Neural crest cell (in vitro differentiated cells): ENCODE measurements at places on chromosomes 3 and 15.

DNA sequence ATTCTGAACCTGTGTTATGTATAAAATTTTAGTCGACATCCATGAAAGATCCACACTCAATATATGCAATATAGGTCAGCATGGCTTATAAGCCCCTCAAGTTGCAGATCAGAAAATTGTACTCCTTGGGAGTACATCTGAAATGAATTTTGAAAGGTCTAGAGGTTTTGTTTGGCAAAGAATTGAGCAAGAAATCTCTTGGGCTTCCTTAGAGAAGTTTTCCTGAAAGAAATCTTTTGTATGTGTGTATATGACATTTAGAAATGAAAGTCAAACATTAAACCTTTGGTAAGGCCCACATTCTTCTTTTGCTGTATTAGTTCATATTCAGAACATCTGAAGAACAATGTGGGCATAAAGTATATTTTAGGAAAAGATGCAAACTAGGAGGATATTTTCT is 1006.6 kb downstream of the NAALADL2 start:
- DNase-seq: no peak

DNA sequence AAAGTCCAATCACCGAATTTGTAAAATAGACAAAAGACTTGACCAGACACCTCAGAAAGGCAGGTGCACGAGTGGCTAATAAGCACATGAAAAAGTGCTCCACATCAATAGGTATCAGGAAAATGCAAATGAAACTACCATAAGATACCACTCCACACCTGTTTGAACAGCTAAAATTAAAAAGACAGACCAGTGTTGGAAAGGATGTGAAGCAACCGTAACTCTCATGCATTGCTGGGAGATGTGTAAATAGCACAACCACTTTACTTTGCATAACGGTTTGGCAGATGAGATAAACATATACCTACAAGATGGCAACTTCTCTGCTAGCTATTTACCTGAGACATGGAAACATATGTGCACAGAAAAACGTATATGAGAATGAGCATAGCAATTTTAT is 56.9 kb downstream of the CADPS start:
- no peak for DNase-seq

GRCh38 chr15:29765234-29765841 is 56.9 kb downstream of the TJP1 start:
- DNase-seq: no peak

DNA sequence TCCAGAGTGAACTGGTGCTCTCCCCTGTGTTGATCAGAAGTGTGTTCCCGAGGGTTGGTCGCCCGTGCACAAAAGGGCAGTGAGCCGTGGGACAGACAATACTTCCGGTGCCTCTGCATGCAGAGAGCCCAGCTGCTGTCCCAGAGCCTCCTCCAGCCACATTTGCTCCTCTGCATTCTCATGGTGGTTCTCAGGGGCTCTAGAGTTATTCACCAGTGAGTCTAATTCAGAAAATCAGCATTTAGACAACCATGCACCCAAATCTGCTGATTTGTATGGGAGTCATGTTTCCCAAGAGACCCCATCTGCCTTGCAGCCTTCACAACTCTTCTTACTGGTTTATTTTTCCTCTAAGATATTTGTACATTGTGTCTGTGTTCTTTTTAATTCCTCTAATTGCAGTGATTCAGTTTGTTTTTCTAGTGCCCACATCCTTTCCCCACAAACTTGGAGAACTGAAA is 107.0 kb upstream of the SPRED1 start:
- no peak for DNase-seq

GRCh38 chr15:26084771-26085170 is 221.6 kb upstream of the ATP10A start:
- no peak for DNase-seq

GRCh38 chr15:60255390-60255789 is 142.4 kb downstream of the ANXA2 start:
- no peak for DNase-seq

- DNase-seq: peak; percentile 61
Measured at GRCh38 chr3:2303566-2303965, 204.9 kb downstream of the CNTN4 start.

- no peak for DNase-seq
Measured at GRCh38 chr15:55108448-55108847, 88.3 kb downstream of the RSL24D1 start.

GRCh38 chr3:186182850-186183249 is 74.0 kb upstream of the ETV5 start:
- no peak for DNase-seq

- no peak for DNase-seq
Measured at GRCh38 chr3:133412183-133413132, 12.6 kb downstream of the BFSP2 start.

GRCh38 chr3:183287301-183287971 is 34.4 kb downstream of the B3GNT5 start:
- DNase-seq: no peak

DNA sequence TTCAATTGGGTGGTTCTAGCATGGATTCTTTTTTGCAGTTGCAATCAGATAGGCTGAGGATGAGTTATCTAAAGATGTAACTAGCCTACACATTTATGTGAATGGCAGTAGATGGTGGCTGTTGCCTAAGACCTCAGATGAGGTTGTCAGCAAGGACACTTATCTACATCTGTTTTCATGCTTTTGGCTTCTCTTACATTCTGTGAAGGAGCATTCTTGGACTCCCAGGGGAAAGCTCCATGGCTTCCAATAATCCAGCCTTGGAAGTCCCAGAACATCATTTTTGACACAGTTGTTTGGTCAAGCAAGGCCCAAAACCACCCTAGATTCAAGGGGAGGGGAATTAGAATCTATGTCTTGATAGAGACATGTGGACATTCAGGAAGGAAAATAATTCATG is 332.2 kb upstream of the RBMS3 start:
- no peak for DNase-seq

DNA sequence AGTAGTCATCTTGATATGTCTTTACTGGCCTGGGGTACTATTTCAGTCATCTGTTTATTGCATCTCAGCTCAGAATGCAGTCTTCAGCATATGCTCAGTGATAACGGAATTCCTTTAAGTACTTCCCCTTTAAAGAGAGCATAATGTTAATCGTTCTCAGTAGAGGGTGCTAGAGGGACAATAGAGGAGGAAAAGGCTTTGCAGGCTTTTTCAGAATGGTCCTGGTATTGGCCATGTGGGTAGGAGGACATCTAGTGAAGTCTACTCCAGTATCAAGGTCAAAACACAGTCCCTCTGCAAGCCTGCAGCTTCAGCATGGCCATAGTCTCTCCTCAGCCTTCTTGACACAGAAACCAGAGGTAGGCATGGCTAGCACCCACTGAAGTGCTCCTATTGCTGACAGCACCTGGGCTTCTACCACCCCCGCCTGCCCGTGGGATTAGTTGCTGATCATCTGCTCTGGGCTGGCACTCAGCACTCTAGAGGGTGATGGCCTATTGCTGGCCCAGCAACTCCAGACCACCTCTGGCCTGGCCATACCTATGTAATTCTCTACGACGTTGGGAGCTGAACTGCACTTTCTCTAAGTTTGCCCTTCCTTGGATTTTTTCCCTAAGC is 65.4 kb downstream of the KCNH8 start:
- no peak for DNase-seq

- DNase-seq: peak; percentile 73
Measured at GRCh38 chr15:77753281-77753873, 120.7 kb upstream of the LINGO1 start.

DNA sequence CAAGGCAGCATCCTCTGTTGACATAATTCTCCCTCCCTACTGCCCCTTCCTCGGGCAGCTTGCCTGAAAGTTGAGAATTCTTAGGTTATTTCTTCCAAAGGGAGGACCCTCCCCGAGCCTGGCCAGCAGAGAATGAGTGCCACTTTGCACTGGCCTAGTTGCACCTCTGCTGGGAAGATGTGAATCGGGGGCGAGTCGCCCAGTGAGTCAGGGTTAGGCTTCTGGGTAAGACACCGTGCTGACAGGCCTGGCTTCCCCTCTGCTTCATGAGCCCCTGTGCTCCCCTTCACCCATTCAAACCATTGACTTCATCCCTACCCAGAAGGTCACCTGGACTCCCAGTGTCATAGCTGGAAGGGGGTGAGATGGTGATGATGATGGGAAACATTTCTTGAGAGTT is 82.3 kb downstream of the AAGAB start:
- DNase-seq: no peak

DNA sequence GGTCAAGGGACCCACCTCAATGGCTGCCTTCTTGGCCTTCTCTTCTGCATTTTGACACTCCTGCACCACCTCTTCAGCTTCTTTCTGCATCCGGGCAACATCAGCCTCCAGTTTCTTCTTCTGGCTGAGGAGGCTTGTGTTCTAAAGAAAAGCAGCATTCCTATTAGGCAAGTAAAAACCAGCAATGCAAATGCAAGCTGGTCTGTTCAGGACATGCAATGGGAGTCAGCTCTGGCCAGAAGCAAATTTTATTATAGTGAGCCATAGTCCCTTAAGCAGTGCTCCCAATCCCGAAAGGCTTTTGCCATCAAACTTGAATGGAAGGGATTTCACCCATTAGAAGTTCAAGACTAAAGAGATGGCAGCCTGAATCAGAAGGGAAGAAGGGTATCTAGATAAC is 97.7 kb downstream of the HHLA2 start:
- no peak for DNase-seq

- DNase-seq: no peak
Measured at GRCh38 chr3:27666272-27666671, 55.9 kb downstream of the EOMES start.

- no peak for DNase-seq
Measured at GRCh38 chr3:170679190-170679589, 93.3 kb upstream of the SLC7A14 start.

DNA sequence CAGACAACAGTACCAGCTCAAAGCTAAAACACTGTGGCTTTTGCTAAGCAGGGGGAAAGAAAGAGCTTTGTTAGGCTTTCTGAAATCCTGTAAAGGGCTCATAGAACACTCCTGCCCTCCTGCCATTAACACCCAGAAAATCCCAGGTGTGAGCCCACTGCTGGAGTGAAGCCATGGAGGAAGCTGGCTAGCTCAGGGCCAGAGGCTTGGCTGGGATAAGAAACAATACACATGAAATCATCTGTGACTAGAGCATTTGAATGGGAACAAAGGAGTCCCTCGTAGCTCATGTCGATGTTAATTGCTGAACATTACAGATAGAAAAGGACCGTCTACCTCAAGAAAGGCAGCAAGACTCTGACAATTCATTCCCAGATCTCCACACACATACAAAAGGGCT is 23.5 kb downstream of the RUVBL1 start:
- no peak for DNase-seq

GRCh38 chr3:32216172-32216783 is 22.2 kb upstream of the CMTM8 start:
- DNase-seq: no peak

DNA sequence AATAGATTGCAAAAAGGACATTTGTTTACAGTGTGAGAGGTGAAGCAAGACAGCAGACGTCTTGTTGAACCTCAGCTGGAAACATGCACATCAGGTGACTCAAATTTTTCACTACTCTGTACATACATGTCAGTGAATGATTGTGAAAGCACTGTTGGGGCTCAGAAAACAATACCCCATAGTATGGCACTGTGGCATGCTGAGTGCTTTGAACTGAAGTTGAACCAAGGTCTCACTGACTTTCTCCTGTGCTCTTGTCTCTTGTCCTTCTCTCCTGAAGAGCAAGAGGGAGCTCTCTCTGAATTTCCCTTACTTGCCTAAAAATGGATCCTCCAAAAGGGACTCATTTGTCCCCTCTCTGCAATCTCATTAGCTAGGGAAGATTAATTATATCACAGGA is 24.5 kb upstream of the NEDD4 start:
- no peak for DNase-seq

DNA sequence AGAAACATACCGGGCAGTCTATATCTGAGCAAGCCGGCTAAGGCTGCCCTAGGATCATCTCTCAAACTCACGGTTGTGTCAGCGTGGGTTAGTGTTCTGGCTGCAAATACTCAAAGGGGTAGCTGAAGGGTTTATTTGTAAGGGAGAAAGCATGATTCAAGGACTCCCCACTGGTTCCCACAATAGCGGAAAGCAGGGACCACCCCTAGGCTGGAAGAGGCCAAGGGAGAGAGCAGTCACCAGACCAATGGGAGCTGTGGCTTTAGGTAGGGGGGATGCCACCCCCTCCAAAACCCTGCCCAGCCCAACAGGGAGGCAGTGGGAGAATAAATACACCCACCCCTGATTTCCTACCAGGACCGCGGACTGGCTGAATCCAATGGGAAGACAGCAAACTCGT is 7.3 kb upstream of the LMCD1 start:
- no peak for DNase-seq

GRCh38 chr15:49115062-49115461 is 40.3 kb downstream of the COPS2 start:
- DNase-seq: no peak

DNA sequence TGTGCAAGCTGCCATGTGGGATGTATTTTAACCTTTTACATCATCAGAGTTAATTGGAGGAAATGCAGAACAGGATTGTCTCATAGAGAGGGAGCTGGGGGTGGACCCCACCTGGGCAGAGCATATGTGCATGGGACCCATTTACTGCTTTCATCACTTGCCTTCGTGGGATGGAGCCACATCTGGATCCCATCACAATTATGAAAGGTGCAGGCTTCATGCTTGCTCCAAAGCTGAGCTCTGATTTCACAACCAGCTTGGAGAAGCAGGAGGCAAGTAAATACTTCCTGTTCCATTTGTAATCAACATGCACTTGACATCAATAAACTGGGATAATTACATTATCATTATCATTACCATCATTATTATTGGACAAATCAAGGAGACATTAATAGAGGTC is 161.9 kb downstream of the ALDH1A2 start:
- DNase-seq: no peak

DNA sequence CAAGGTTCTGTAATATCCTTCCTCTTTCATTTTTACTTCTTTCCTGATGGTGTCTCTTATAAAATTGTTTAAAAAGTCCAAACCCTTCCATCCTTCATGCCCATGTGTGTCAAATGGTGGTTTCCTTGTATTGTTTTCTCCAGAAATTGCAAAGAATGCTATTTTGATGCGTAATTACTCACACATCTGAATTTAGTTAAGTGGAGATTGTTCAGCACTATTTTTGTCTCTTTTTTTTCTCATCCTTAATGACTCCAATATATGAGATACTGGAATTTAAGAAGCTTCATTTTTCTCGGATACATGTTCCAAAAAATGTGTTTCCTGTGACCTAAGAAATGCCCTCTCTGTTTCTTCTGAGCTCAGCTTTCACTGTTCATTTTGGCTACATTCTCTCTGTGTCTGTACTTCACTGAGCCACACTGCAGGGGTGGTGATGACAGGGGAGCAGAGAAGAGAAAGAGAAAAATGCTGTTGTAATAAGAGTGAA is 799.8 kb downstream of the DIPK2A start:
- no peak for DNase-seq
